ENCODE measurements at places on chromosomes 6 and 20.

DNA sequence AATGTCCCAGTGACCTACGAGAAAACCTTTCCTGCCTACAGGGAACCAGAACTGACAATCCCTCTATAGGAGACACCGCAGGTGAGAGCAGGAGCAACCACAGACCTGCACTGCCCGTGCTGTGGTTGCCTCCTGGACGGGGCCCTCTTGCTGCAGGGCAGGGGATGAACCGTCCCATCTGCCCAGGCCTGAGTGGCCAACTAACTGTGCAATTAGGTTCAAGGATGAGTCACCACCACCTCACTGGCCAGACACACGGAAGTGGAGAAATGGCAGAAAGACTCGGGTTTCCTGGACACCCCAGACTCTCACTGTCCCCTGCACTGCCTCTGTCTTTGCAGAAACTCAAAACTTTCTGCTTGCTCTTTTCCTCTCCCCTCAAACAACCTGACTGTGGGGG is 13.8 kb upstream of the HLA-G start:
- no peak for DNase-seq

DNA sequence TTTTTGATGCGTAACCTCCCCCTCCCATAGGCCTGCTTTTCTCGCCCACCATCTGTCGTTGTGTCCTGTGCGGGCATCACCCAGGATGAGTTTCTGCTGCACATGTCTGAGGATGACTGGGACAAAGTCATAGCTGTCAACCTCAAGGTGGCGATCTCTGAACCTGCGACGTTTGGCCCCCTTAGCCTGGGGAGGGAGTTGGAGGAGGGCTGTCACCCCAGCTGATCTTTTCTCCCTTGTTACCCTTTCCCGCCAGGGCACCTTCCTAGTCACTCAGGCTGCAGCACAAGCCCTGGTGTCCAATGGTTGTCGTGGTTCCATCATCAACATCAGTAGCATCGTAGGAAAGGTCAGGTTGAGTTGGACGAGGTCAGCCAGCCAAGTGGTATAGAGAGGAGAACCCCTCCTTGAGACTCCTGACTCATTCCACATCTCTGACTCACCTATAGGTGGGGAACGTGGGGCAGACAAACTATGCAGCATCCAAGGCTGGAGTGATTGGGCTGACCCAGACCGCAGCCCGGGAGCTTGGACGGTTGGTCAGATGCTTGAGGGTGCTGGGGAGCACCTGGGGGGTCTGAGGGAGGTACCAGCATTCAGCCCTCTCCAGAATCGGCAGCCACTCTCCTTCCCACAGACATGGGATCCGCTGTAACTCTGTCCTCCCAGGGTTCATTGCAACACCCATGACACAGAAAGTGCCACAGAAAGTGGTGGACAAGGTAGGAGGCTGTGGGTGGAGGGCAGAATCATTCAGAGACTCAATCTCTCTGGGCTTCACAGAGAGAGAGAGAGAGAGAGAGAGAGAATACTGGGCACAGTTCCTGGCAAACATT is 954 bp downstream of the HSD17B8 start:
- peak; percentile 59 for DNase-seq

- DNase-seq: no peak
Measured at GRCh38 chr20:49328790-49329189, 50.9 kb upstream of the ZNFX1 start.

- no peak for DNase-seq
Measured at GRCh38 chr6:134138226-134138975, 86.0 kb upstream of the SLC2A12 start.

GRCh38 chr6:98644063-98644462 is 190.3 kb upstream of the POU3F2 start:
- DNase-seq: no peak

DNA sequence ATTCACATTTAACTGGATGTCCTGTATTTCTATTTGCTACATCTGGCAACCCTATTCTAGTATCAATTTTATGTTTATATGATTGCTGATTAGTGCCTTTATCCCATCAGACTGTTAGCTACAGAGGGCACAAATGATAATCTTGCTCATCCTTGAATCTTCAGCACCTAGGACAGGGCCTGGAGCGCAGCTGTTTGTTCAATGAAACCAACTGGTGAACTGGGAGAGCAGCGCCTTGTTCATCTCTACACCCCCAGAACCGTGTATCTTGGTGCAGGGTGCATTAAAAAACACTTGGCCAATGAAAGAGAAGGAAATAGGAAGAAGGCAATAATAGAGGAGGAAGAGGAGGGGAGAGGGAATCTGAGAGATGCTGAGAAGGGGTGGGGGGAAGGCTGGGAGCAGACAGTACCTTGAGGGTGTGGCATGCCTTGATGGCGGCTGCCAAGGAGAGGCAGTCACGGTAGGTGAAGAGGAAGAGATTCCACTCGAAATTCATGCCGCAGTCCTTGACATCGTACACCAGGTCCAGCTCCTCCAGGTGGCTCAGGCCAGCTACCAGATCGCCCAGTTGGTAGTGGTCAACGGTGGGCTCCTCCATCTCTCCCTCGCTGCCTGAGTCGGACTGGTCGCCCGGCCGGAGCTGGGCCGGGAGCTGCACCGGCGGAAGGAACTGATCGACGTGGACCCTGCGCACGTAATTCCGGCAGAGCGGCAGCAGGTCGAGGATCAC is 15.5 kb downstream of the TMEM151B start:
- no peak for DNase-seq

DNA sequence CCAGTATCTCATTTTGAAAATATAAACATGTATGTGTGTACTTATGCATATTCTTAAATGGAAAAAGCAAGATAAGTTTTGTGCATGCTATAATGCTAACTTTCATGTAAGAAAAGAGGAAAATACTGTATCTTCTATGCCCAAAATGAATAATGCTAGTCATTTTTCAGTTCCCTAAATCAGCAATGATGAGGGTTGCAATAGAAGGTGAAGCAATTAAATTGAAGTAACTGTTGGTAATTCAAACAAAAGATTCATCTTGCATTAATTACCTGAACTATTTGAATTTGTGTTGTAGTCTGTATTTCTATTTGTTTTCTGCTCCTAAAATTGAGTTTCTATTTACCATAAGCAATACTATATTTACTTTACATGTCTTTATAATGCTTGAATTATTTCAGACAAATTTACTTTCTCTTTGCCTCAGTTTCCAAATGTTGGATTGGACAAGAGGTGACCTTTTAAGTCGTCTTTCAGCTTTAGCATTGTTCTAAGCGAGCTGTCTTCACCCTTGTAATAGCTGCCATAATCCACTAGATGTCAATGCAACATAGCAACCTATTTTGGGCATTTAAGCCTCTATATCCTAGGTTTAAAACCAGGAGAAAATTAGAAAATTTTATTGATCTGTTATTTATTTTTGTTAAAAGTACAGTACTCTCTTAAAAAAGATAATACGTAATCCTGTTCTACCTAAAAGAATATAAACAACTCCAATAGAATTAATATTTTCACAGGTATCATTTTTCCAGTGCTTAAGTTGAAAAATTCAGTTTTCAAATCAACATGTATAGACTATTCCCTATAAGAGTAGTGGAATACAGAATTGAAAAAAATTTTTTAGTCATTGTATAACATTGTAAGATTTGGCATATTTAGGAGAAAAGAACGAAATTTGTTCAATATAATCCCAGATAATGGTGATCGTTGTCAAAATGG is 52.3 kb upstream of the IFNGR1 start:
- DNase-seq: no peak

GRCh38 chr6:2971420-2972218 is at the start of gene SERPINB6:
SERPINB6 (minus strand) TSS chr6:2971567; CDS start chr6:2959332, 12,235 bp downstream.
- DNase-seq: peak; percentile 43

All from activated naive CD4-positive, alpha-beta T cell treated with Interleukin-2 at 50 U/mL for 16 hours (primary cell).